ENCODE measurements at places on chromosomes 1 and 21. TPM values are rescaled to one million over a fixed set of nuclear protein-coding genes. Genes with fewer than 3 reads are reported as not detected.

SAMD13 gene
- 0.48 TPM for total RNA-seq

- peaks cover 24% of the 10 kb centered on the region for H3K4me1 ChIP-seq
- no peak for DNase-seq
- H3K36me3 ChIP-seq: peaks cover 11% of the 10 kb centered on the region
- H3K4me3 ChIP-seq: no peak overlapping the region
- H3K27me3 ChIP-seq: no peaks in the 10 kb centered on the region
Measured at GRCh38 chr1:8365661-8366362, 47.9 kb downstream of the SLC45A1 start.

DNA sequence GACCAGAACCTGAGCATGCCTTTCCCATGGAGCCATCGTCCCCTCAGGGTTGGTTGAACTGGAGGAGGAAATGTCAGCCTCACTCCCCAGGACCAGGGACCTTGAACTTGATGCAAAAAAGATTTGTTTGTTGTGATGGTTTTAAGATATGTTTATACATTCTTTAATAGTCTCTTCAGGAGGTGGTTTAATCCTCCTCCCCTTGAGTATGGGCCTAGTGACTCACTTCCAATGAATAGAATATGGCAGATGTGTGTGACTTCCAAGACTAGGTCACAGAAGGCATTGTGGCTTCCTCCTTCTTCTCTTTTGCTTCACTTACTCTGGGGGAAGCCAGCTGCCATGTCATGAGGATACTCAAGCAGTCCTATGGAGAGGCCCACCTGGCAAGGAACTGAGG lies 81.7 kb upstream of the WNT4 start:
- H3K36me3 ChIP-seq: no peaks in the 10 kb centered on the region
- H3K27ac ChIP-seq: no peak overlapping the region
- no peaks in the 10 kb centered on the region for H3K4me1 ChIP-seq
- H3K4me3 ChIP-seq: no peak overlapping the region
- no peak for DNase-seq

ZNF683 gene
- total RNA-seq: not detected

KRTAP22-2 gene
- total RNA-seq: not detected

C8A gene
- not detected for total RNA-seq

DNA sequence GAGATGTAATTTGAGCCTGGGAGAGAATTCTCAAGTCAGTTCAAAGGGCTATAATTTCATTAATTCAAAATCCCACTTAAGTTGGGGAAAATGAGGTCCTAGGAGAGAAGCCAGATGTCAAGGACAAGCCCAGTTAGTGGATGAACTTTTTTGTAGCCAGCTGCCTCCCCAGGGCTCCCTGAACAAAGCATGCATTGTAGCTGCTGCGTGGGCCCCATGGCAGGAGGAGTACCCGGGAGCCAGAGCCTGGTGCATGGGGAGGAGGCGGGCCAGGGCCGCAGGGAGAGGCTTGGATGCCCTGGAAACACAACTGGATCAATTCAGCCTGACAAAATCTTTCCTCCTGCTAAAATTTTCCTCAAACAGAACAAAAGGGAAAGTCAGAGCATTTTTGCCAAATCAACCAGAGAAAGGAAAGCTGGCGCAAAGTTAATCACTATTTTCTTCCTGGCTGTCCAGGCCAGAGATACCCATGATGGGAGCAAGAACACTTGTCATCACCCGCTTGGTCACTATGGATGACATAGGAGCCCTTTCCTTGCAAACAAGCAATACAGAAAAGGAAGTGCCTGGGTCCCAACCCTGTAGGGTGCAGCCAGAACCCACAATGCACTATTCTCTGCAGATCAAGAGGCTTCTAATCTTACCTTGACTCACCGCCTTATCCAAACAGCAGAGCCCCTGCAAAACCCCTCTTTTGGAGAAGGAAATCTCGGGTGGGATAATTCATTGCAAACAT lies 248.1 kb upstream of the RAB4A start:
- peak overlapping the region; percentile 2 for H3K27ac ChIP-seq
- peaks cover 8% of the 10 kb centered on the region for H3K4me1 ChIP-seq
- no peak for DNase-seq
- no peak overlapping the region for H3K4me3 ChIP-seq
- H3K36me3 ChIP-seq: no peaks in the 10 kb centered on the region

SLC30A2 gene
- total RNA-seq: not detected

GRCh38 chr1:115060501-115060900 lies 28.8 kb downstream of the TSPAN2 start:
- H3K27me3 ChIP-seq: no peaks in the 10 kb centered on the region
- H3K27ac ChIP-seq: no peak overlapping the region
- H3K4me1 ChIP-seq: peaks cover 40% of the 10 kb centered on the region
- peaks cover 8% of the 10 kb centered on the region for H3K36me3 ChIP-seq

- no peaks in the 10 kb centered on the region for H3K27me3 ChIP-seq
- peaks cover 11% of the 10 kb centered on the region for H3K36me3 ChIP-seq
- peak overlapping the region; percentile 96 for H3K27ac ChIP-seq
- H3K4me3 ChIP-seq: peak overlapping the region; percentile 99
- DNase-seq: peak; percentile 47
Measured at GRCh38 chr1:228141226-228142044, 1.4 kb downstream of the GUK1 start.

DNA sequence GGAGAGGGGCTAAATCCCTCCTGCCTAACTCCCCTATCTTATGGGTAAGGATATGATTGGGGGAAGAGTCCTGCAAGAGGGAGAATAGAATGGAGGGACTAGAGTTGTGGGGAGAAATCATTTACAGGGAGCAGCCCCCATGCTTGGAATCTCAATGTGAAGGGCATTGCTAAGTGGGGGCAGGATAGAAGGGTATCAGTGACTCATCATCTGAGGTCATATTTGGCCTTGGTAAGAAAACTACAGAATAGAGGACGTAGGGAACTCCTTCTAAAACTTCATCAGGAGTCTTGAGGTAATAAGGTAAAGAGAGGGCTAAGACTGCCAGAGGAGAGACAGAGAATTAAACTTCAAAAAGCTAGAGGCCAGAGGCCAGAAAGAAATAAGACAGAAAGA lies 487 bp downstream of the HJV start:
- H3K4me1 ChIP-seq: peaks cover 8% of the 10 kb centered on the region
- peaks cover 27% of the 10 kb centered on the region for H3K27me3 ChIP-seq
- no peaks in the 10 kb centered on the region for H3K36me3 ChIP-seq
- DNase-seq: no peak

DNA sequence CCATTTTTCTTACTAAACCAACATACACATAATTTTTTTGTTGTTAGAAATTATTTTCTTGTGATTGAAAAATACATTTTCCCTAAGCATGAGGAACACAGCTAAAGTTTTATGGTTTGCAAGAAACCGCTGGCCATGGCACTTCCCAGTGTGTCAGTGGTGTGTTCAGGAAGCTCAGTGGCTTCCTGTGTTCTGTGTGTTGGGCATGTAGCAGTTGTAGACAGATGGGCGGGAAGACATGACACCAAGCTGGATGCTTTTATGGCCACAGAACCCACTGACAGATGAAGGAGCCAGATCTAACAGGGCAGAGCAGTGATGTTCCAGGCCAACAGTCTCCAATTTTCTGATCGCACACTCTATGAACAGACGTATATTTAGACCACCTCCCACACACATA lies 119.8 kb downstream of the GALNT2 start:
- DNase-seq: no peak
- peaks cover 33% of the 10 kb centered on the region for H3K4me1 ChIP-seq
- H3K36me3 ChIP-seq: peaks cover 20% of the 10 kb centered on the region
- H3K4me3 ChIP-seq: no peak overlapping the region
- no peak overlapping the region for H3K27ac ChIP-seq

GRCh38 chr1:153679337-153680119 lies 1.0 kb downstream of the NPR1 start:
- H3K27me3 ChIP-seq: peaks cover 44% of the 10 kb centered on the region
- peak overlapping the region; percentile 44 for H3K4me3 ChIP-seq
- peaks cover 19% of the 10 kb centered on the region for H3K4me1 ChIP-seq
- H3K27ac ChIP-seq: no peak overlapping the region
- no peaks in the 10 kb centered on the region for H3K36me3 ChIP-seq
- DNase-seq: peak; percentile 27

DNA sequence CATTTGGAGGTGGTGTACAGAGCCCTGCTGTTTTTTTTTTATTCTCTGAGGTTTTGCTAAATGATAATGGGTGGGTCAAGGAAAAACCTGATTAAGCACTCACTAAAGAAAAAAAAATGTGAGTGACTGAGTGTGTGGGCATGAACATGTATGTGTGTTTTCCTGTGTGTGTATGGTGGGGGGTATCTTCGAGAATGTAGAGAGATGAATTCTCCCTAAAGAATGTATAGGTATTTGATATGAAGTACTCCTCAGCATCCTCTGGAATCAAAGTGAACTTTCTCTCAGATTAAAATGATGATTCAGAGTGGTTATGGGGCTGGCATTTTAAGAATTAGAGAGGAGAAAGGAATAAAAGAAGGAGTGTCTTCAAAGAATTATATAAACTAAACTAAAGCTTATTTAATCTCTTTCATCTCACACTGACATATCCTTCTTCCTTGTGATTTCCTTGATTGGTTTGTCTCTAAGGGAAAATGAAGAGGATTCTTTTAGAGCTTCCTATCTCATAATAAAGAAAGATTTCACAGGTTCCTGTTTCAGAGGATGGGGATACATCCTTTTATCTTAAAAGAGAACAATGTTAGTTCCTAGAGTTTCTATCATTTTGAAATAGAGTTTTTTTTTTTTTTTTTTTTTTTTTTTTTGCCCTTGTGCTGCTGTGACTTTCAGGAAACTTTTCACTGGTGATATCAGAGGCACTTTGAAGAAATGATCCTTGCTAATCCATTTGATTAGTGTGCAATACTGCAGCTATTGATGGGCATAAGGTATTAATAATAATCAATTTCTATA lies 23.9 kb downstream of the S1PR1 start:
- no peak for DNase-seq
- no peaks in the 10 kb centered on the region for H3K27me3 ChIP-seq
- H3K4me1 ChIP-seq: peaks cover 78% of the 10 kb centered on the region
- H3K4me3 ChIP-seq: no peak overlapping the region
- peak overlapping the region; percentile 88 for H3K27ac ChIP-seq
- H3K36me3 ChIP-seq: no peaks in the 10 kb centered on the region

GRCh38 chr1:190759807-190760206 lies 282.1 kb upstream of the BRINP3 start:
- no peaks in the 10 kb centered on the region for H3K27me3 ChIP-seq
- no peak overlapping the region for H3K27ac ChIP-seq
- H3K4me3 ChIP-seq: no peak overlapping the region
- no peaks in the 10 kb centered on the region for H3K36me3 ChIP-seq
- DNase-seq: no peak

- no peak overlapping the region for H3K4me3 ChIP-seq
- DNase-seq: no peak
- no peak overlapping the region for H3K27ac ChIP-seq
- peaks cover 7% of the 10 kb centered on the region for H3K4me1 ChIP-seq
- no peaks in the 10 kb centered on the region for H3K27me3 ChIP-seq
- peaks cover 18% of the 10 kb centered on the region for H3K36me3 ChIP-seq
Measured at GRCh38 chr1:217493290-217493689, 137.6 kb downstream of the GPATCH2 start.

RCSD1 gene
- total RNA-seq: 61.7 TPM

FCRL5 gene
- total RNA-seq: not detected

DNA sequence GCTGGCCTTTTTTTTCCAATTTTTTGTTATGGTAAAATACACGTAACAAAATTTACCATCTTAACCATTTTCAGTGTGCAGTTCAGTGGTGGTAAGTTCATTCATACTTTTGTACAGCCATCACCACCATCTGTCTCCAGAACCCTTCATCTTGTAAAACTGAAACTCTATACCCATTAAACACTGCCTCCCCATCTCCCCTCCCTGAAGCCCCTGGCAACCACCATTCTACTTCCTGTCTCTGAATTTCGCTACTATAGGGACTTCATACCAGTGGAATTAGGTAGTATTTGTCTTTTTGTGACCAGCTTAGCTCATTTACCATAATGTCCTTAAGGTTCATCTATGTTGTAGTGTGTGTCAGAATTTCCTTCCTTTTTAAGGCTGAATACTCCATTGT lies 8.7 kb downstream of the PKNOX1 start:
- peak overlapping the region; percentile 54 for H3K27ac ChIP-seq
- peaks cover 6% of the 10 kb centered on the region for H3K36me3 ChIP-seq
- DNase-seq: peak; percentile 21
- H3K27me3 ChIP-seq: no peaks in the 10 kb centered on the region
- no peak overlapping the region for H3K4me3 ChIP-seq

- H3K27ac ChIP-seq: no peak overlapping the region
- no peaks in the 10 kb centered on the region for H3K36me3 ChIP-seq
- H3K4me3 ChIP-seq: no peak overlapping the region
- H3K27me3 ChIP-seq: no peaks in the 10 kb centered on the region
- DNase-seq: no peak
Measured at GRCh38 chr1:96634883-96635282, 86.7 kb upstream of the PTBP2 start.

- H3K36me3 ChIP-seq: no peaks in the 10 kb centered on the region
- no peak overlapping the region for H3K27ac ChIP-seq
- H3K4me1 ChIP-seq: peaks cover 5% of the 10 kb centered on the region
- no peaks in the 10 kb centered on the region for H3K27me3 ChIP-seq
Measured at GRCh38 chr1:236078993-236079392, 14.1 kb upstream of the NID1 start.

SAMD11 gene
- not detected for total RNA-seq

GRCh38 chr1:28855046-28855445 lies 43.1 kb downstream of the OPRD1 start:
- peaks cover 6% of the 10 kb centered on the region for H3K27me3 ChIP-seq
- H3K4me3 ChIP-seq: no peak overlapping the region
- no peaks in the 10 kb centered on the region for H3K4me1 ChIP-seq

- no peak overlapping the region for H3K4me3 ChIP-seq
- DNase-seq: no peak
- H3K27me3 ChIP-seq: no peaks in the 10 kb centered on the region
- H3K27ac ChIP-seq: no peak overlapping the region
- H3K36me3 ChIP-seq: peaks cover 7% of the 10 kb centered on the region
- no peaks in the 10 kb centered on the region for H3K4me1 ChIP-seq
Measured at GRCh38 chr1:246297279-246298265, 209.5 kb downstream of the SMYD3 start.

DNA sequence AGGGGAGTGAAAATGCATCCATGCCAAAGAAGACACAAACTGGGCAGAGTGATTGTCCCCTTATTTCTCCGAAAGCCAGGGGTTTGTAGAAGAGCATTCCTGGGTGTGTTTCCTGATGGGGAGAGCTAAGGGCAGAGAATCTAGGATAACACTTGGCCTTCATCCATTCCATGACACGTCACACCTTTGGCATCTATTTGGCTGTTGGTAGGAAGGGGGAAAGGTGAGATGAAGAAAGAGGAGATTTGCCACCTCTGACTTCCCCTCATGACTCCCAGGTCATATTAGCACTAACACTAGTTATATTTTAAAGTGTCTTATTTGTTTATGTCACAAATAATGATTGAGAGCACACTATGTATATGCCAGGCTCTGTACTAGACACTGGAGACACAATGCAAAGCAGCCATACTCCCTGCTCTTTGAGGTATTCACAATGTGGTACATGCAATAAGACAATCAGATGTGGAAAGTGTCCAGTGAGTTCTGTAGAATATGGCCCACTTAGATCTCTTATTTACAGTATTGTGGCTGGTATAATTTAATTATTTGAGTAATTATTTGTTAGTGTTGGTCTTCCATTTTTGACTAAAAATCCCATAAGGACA lies 54.5 kb upstream of the GADD45A start:
- no peaks in the 10 kb centered on the region for H3K27me3 ChIP-seq
- no peak overlapping the region for H3K4me3 ChIP-seq
- no peak overlapping the region for H3K27ac ChIP-seq
- no peaks in the 10 kb centered on the region for H3K36me3 ChIP-seq
- DNase-seq: no peak

- H3K27ac ChIP-seq: no peak overlapping the region
- peaks cover 8% of the 10 kb centered on the region for H3K4me1 ChIP-seq
- no peak overlapping the region for H3K4me3 ChIP-seq
- no peak for DNase-seq
- H3K36me3 ChIP-seq: no peaks in the 10 kb centered on the region
Measured at GRCh38 chr1:70504821-70505193, 93.7 kb downstream of the CTH start.

IL20 gene
- total RNA-seq: not detected

SEMA6C gene
- total RNA-seq: 2.5 TPM

SESN2 gene
- 24.1 TPM for total RNA-seq

All from activated CD4-positive, alpha-beta memory T cell treated with anti-CD3 and anti-CD28 coated beads for 36 hours (primary cell).